ENCODE measurements at places on chromosomes 1 and 21. TPM values are rescaled to one million over a fixed set of nuclear protein-coding genes. Genes with fewer than 3 reads are reported as not detected.
A peak's percentile ranks its signal among the peaks of the same experiment; 100 is the strongest.

HJV gene
- 0.11 TPM for total RNA-seq

TFF2 gene
- not detected for total RNA-seq

DNA sequence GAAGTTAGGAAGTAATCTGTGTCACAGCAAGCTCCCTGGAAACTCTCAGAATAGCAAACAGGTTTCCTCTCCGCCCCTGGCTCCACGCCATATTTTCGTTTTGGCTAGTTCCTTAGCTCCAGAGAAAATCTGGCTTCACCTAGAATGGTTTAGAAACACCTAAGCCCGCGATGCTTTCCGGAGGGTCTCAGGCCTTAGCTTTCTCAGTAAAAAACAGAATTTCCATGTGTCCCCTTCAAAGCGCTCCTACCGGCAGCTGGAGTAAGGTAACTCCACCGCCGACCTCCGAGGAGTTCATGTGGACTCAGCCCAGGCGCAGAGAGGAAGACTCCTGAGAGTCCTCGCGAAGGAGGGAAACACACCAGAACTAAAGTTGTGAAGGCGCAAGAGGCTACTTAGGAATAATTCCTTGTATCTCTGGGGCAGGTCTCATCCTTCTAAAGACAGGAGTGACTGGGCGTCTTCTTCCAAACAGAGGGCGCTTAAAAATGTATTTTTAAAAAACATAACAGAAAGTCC lies 406 bp downstream of the KIAA0040 start:
- ATAC-seq, result no peak

- ATAC-seq, result peak; percentile 69
Measured at GRCh38 chr1:966704-967300, 520 bp downstream of the PLEKHN1 start.

Measured in motor neuron (in vitro differentiated cells).